Muscle of arm (tissue), 14 donors: ENCODE measurements at places on chromosomes 11 and 22. TPM values are rescaled to one million over a fixed set of nuclear protein-coding genes. Genes with fewer than 3 reads are reported as not detected.

GRCh38 chr11:95426823-95427462, 195.9 kb upstream of the SESN3 start:
- no peak for DNase-seq

DNA sequence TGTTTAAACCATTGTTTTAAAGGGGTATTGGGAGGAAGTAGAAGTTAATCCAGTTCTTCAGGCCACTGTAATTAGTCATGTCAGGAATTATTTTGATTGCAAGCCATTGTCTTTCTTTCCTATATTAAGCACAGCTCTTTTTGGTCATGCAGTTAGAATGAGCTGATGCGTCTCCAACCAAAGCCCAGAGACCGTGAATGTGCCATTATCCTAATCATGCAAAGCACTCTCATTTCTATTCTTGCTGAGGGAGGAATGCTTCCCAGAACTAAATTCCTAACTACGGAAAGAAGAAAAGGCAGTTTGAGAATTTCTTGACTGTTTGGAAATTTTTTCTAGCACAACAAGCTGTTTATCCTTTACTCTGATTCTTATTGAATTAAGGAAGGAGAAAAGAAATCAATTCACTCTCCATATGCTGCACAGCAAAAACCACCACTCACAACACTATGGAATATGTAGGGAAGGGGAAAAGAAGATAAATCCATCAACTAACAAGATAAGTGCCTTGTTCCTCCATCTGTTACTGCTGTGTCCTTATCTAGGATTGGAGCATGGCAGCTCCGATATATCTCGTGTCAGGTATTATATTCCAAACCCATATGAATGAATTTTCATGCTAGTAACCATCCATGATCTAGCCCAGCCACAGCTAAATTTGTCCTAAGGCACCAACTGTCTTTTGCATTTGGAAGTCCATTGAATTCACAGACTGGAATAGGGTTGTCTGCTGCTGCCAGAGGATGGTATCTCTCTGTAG, 70.8 kb downstream of the NTM start:
- DNase-seq, result no peak

DNA sequence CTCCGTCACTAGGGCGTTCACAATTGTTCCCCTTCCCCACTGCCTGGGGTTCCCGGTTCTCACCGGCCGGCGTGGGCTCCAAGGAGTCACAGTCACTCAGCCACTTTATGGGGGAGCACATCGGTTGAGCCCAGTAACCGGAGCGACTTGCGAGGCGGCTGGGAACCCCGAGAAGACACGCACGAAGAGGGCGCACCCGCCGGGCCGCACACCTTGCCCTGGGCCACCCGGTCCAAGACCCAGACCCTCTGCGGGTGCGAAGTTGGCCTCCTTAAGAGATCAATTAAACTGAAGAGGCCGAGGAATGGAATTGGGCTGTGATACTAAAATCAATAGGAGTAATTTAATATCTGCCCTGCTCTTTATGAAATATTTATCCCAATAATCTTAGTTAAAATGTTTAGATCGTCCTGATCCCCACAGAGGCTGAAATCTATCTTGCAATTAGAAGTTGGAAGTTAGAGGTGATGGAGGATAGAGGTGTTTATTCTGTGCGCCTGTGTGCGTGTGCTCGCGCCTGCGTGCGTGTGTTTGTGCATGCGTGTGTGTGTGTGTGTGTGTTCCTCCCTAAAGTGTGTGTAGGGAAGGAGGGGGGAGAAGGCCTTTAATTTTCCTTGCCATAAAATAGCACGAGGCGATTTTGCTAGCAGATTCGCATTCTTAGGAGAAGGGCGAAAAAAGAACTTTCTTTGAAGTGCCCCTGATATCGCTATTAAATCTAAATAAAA, 954 bp upstream of the MN1 start:
- DNase-seq, result no peak

DNA sequence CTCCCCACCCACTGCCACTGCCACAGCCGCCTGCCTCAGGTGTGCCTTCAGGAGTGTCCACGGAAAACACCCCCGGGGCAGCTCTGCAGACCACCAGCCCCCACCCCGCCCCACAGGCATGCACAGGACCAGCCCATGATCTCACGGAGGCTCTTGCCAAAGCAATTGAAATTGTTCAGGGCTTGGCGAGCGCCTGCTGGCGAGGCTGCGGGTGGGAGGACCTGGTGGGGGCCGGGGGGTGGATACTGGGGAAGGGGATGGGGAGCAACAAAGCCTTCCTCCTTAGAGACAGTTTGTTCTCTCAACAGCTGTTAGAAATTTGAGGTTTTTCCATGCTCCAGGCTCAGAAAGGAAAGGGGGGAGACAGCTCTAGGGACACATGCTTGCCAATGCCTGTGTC, 274.7 kb downstream of the MN1 start:
- no peak for DNase-seq

DNA sequence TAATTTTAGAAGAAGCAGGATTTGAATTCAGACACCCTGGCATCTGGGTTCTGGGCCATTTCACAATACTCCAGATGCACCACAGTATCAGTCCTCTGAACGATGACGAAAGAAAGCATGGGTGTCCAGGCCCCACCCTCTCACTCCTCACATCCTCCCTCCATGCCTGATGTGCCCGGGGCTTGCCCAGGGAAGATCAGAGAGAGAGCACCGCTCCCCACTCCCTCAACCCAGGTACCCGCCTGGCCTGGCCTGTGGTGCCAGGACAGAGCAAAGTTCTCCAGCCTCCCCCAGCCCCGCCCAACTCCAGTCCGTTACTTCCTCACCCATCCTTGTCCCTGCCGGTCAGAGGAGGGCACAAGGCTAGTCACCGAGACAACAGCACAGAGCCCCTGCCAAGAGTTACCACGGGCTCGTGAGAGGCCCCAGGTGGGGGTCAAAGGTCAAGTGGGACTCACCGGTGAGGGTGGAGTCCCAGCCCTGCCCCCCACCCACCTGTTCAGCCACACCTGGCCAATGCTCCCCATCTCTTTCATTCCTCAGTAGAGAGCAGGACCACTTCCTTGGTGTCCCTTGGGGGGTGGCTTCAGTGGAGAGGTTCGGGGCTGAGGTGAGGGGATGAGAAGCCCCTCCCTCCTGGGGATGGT, 8.1 kb downstream of the BCL9L start:
- no peak for DNase-seq

DNA sequence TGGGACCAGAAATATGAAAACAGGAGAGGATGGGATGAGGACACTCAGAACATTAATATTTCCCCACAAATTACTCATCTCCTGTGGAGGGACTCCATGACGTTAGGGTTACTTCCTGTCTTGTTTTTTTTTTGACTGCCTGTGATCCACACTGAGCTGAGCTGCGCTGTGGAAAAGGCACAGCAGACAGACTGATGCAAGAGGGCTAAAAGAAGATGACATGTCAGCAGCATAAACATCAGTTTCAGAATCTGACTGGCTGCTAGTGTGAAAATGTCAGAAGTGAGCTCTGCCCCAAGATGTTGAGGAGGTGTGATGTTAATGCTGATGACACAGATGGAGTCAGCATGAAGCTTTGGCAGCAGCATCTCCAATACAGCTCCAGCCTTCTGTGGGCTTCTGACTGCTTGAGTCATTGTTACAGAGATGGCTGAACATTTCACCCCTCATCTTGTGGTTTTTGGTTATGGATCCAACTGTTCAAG, 286.8 kb downstream of the BLID start:
- peak; percentile 15 for DNase-seq

DNA sequence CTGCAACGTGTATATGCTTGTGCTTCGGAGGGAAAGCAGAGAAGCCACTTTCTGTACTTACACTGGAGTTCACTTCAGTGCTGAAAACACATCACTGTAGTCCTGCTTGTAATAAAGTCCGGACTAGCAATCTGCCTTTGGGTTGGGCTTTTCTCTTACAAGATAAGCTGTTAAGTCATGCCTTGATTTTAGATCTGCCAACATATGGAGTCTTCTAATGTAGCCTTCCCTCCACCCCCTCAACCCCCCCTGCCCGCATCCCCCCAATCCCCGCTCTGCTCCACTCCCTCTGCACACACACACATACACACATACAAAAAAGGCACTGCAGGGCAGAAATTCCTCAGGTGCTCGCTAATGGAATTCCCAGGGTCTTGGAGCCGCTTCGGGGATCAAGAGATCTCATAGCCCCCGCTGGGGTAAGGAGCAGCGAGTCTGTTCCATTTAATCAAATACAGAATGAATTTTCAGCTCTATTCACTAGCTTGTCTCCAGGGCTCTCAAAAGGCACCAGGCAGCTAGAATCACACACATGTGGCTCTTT, 3.4 kb downstream of the CDON start:
- no peak for DNase-seq

C11orf86 gene
- polyA plus RNA-seq, result not detected
